Activated CD8-positive, alpha-beta memory T cell treated with anti-CD3 and anti-CD28 coated beads for 24 hours (primary cell): ENCODE measurements at places on chromosomes 12 and 14.

DNA sequence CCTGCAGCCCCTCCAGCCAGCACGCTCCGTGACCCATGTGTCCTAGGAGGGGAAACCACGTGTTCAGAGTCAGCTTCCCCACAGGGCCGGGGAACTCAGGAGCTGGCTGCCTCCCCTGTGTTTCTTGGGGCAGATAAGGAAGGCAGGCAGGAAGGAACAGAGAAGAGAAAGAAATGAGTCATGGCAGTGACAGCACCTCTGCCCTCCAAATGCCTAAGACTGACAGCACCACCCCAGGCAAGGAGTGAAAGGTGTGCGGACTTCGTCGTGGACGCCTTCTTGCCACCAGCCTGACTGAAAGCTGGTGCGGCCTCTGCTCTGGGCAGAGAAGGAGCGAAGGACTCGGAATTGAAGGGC, 167.0 kb upstream of the FKBP4 start:
- DNase-seq: no peak

DNA sequence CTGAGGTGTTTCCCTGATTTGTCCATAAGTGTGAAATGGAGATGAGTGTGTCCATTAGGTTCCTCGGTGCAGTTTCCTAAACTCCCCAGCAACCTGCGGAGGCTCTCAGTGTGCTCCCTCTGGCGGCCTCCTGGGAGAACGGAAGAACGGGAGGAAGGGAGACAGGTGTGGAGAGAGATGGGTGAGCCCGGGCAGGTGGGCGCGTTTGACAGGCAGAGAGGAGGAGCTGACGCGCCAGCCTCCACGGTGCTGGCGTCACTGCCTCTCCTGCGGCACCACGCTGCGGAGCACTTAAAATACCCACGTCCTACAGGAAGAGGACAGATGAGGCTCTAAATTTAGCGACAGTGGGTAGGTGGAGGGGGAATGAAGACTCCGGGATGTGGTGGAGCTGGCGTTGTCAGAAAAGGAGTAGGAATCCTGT, 26.8 kb upstream of the PEX5 start:
- DNase-seq: no peak

GRCh38 chr12:8048906-8049305, 16.4 kb downstream of the FOXJ2 start:
- DNase-seq: no peak

DNA sequence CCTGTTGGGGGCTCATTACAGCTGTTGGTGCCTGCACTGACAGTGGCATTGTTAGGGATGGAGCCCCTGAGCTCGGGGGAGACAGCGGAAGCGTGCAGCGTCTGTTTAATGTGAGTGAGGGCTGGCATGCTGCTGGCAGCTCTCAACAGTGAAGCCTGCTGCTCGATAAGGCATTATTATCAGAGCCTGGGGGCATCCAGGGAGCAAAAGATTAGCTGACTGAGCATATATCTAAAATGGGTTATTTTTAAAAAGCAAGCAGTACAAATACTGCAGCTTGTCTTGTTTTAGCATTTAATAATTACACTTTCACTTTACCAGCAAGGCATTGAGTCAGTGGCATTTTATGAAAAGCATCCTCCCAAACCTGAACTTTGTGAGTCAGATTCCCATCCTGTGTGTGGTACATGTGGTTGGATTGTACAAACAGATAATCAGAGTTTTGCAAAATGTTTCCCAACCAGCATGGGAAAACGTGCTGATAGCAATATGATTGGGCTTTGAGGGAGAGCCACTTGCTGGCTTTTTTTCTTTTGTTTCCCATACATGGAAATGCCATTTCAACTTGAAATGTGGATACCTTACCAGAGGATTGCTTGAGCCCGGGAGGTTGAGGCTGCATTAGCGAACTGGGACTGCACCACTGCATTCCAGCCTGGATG, 150.8 kb downstream of the PRKCH start:
- DNase-seq: peak; percentile 71

DNA sequence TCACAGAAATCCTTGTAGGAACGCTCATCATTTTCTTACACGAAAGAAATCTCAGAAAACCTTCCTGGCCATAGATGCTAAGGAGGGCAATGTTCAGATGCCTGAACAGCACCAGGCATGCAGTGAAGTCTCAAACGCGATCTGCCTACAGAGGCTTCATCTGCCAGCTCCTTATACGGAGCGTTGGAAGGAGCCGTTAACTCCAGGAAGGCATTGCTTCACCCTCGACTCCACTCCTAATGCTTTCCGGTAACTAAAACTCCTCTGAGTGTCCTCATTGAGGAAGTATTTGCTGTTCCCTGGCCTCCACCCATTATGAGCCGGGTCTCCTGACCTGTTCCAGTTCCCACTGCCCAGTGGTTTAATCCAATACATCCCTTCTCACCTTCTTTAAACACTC, 502.7 kb downstream of the BCL11B start:
- no peak for DNase-seq

DNA sequence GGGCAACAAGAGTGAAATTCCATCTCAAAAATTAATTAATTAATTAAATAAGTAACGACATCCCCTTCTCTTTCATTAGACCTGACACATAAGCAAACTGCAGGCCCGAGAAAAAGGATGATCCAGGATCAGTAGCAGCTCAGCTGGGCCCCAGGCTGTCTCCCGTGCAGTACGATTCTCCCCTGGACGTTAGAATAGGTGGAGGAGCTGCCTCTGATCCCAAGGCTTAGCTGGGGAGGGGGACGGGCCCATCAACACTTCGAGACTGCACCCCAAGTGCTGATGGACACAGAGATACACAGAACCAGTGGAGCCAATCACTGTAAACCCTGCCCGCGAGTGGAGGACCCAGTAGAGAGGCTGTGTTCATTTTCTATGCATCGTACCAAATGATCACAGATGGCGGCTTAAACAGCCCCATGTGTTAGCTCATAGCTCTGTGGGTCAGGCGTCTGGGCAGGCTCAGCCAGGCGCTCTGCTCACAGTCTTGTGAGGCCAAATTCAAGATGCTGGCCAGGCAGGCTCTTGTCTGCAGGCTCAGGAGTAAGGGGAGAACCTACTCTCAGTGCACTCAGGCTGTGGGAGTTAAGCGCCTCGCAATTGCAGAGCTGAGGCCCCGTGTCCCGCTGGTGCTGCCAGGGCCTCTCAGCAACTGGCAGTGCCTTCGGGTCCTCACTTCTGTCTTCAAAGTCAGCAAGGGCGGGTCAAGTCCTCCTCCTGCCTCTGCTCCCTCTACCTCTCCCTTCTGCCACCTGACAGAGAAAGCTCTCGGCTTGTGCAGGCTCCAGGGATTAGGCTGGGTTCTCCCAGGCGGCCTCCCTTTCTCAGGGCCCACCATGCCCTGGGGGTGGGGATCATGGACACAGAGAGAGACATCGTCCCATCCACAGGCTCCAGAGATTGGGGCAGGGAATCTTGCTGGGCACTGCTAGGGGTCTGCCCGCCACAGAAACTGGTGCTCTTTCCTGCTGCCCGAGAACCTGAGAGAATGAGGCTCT, 26.4 kb downstream of the RIMBP2 start:
- DNase-seq: no peak

- DNase-seq: no peak
Measured at GRCh38 chr12:119090276-119090675, 88.5 kb upstream of the HSPB8 start.

- no peak for DNase-seq
Measured at GRCh38 chr14:58082491-58083098, 69.4 kb downstream of the ARMH4 start.

GRCh38 chr12:85781766-85782165, 54.4 kb downstream of the RASSF9 start:
- DNase-seq: no peak
